ENCODE measurements at places on chromosomes 4 and X. TPM values are rescaled to one million over a fixed set of nuclear protein-coding genes. Genes with fewer than 3 reads are reported as not detected.

The TMEM271 gene
- not detected for total RNA-seq

The GAB3 gene
- 23.4 TPM for total RNA-seq

The EGFL6 gene
- total RNA-seq = not detected

The XAGE2 gene
- total RNA-seq = not detected

The FATE1 gene
- not detected for total RNA-seq

The PNPLA4 gene
- total RNA-seq = 41.2 TPM

The STATH gene
- not detected for total RNA-seq

The SCD5 gene
- 4.7 TPM for total RNA-seq

DNA sequence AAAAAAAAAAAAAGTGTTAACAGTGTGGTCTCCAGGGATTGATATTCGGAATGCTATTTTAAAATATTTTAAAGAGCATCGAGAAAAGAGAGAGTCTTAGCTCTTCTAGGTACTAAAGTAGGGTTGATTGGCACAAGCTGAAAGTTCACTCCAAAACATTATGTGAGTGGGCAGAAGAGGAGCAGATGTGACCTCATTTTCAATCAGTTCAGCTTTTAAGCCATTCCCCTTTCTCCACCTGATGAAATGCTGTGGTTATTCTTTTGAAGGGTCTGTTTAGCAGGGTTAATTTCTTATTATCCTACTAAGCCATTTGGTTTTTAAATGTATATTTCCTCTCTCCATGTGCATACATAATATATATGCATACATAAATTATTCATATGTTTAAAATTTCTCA lies 69.2 kb downstream of the GALNT7 start:
- DNase-seq = no peak

DNA sequence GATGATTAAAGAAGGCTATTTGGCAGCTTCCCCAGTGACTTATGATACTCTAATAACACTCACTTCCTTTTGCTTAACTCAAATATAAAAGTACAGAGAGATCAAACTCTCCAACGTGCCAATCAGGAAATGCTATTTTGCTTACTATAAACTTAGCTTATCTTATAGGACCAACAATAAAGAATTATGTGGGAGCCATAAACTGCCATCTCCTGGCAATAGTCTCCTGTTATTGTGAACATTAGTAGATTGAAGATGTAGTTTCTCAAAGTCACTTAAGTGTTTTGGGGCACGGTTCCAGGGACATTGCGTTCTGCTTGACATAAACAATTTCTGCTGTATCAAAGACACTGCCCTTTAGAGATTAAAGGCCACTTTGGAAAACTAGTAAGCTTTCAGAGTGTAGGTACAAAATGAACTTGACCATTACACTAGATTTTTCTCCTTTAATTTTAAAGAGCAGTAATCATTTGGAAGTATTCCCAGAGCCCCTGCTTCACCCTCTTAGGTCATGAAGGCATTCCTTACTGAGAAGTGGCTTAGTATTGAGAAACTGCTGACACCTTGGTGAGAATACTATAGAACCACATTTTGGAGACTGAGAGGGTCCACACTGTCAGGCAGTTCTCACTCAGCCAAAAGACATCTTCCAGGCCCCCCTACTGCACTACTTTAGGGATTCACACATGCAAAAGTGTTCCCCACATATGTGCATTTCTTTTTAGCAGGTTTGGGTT lies 51.9 kb downstream of the MAOA start:
- peak; percentile 23 for DNase-seq

- no peak for DNase-seq
Measured at GRCh38 chrX:3420316-3420715, 73.9 kb upstream of the MXRA5 start.

- no peak for DNase-seq
Measured at GRCh38 chr4:158818560-158819140, 49.8 kb downstream of the FNIP2 start.

GRCh38 chr4:2805712-2806389 lies 13.0 kb downstream of the SH3BP2 start:
- peak; percentile 80 for DNase-seq

DNA sequence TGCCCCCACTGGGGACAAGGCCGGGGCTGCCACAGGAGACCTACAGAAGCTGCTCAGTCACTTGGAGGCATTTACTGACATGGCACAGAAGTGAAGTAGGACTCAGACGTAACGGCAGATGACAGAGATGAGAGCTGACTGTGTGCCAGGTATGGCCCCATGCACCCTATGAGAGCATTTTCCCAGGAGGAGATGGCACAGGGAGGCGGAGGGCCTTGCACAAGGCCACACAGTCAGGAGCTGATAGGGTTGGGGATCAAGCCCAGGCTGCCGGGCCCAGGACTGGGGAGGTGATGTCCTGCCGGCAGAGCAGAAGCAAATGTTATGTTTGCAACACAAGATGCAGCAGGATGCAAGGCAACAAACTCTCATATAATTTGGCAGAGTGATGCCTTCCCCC lies 34.1 kb downstream of the NAT8L start:
- DNase-seq = no peak

- DNase-seq = no peak
Measured at GRCh38 chrX:11269996-11270395, 23.2 kb upstream of the AMELX start.

DNA sequence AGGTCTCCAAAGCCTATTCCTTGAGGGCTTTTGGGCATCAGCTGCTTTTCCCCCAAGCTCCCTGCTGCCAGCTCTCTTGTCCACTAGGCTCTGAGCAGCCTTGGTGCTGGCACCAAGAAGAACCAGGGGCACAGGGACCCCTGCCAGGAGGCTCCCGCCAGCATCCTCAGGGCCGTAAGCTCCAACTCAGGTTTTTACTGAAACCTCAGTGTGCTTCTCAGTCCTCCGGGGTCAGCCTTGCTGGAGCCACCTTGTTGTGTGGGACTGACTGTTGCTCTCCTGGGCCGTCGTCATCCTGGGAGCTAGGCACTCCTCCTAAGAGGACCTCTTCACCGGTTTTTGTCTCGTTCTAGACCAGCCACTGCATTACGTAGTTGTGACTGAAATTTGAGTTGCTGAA lies 38.9 kb downstream of the NOP14 start:
- no peak for DNase-seq

DNA sequence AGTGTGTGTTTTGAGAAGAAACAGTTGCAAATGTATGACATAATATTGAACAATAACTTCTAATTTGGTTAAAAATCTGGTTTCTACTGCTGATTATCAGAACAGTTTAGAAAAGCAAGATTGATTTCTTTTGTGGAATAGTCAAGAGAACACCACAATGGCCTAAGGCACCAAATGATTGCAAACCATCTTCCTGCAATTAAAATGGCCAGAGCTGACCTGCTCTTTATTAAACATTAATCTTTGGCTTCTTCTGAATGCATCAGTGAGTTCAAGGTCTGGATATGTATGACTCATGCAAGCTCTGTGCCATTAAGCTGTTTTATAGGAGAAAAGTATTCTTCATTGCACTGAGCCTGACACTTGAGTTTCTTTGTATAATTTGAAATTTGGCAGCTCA lies 107.8 kb upstream of the PDHA2 start:
- no peak for DNase-seq

GRCh38 chr4:25797136-25797535 lies 65.7 kb downstream of the SEL1L3 start:
- no peak for DNase-seq

- DNase-seq = no peak
Measured at GRCh38 chr4:105184316-105184980, 37.8 kb downstream of the TET2 start.

- no peak for DNase-seq
Measured at GRCh38 chr4:156374069-156374468, 420.4 kb upstream of the CTSO start.

DNA sequence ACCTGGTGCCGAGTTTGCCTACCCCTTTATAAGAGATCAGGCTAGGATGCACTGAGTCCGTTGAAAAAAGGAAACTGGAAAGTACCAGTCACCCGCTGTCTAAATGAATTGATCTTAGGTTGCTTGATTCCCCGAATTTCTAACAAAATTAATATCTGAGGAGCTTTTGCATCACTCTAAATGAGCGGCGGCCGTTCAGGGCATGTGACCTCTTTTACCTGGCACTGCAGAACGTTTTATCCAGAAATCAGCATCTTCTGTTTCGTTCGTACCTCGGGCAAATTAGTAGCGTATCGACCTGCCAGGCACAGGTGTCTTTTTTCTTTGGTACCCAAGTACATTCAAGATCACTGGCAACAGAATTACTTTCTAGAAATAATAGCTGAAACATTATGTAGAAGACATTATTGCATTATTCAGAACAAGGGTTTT lies 876 bp downstream of the KLHL2 start:
- no peak for DNase-seq

GRCh38 chrX:107454302-107454701 lies 4.8 kb downstream of the FRMPD3 start:
- DNase-seq = no peak

DNA sequence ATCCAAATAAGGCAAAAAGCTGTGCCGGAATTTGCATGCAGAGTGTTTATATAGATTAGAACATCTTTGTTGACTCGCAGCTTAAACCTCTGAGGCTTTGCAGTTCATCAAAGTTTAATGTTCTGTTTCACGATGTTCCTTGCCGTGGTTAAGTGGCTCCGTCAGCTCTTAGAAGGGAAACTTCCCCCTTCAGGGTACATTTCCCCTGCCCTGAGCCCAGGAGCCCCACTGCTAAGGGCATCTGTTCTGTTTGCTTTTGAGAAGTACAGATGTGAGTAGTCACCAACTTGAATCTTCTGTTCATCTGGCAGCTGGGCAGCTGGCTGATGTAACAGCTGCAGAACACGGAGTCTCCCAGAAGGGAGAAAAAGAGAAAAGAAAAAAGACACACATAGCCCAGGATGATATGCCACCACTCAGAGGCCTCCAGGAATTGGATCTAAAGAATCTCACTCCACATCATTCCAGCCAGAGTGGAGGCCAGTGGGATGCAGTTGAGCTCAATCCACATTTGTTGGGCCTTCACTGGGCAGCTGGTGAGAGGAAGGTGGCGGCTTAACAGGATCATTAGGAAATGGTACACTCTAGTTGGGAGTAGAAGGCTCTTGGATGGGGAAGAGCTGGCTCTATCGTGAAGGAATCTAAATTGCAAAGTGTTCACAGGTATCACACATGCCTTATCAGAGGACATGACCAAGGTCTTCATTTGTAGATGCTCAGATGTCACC lies 178.7 kb upstream of the RBPJ start:
- DNase-seq = no peak

- DNase-seq = no peak
Measured at GRCh38 chr4:56305390-56305789, 81.9 kb downstream of the AASDH start.

DNA sequence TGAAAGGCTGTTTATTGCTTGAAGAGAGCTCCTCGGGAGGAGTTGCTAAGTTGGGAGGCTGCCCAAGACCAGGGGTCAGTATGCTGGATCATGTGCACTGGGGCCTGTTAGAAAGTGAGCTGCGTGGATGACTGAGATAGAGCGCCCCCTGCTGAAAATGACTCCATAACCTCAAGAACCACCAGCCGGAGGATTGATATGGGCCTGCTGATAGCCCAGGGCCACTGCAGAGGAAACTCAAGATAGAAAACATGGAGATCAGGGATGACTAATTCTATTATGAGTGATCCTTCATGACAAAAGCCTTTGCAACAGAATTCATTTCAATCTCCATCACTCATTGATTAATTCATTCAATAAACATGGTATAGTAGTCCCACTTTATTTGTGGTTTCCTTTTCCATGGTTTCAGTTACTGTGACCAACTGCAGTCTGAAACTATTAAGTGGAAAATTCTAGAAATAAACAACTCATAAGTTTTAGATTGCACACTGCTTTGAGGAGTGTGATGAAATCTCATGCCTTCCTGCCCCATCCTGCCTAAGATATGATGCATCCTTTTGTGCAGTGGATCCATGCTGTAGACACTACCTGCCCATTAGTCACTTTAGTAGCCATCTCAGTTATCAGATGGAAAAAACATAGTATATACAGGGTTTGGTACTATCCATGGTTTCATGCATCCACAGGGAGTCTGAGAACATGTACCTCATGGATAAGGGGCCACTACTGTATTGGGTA lies 126.7 kb upstream of the MBNL3 start:
- DNase-seq = peak; percentile 9

DNA sequence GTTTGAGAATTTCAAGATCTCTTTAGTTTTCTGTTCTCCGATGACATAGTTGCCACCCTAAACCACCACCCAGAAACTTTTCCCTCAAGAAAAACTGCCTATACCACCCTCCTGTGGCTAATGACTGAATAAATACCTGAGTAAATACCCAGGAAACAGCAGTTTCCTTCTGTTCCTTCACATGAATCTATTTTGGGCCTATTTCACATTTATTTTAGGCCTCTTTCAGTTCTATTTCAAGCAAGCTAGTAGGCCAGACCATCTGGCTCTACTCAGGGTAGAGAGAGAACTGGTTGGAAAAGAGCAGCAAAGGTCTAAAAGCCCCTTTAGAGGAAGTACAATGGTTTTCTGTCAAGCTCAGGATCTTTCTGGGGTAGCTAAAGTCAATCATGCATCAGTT lies 23.4 kb downstream of the ARHGEF9 start:
- no peak for DNase-seq

DNA sequence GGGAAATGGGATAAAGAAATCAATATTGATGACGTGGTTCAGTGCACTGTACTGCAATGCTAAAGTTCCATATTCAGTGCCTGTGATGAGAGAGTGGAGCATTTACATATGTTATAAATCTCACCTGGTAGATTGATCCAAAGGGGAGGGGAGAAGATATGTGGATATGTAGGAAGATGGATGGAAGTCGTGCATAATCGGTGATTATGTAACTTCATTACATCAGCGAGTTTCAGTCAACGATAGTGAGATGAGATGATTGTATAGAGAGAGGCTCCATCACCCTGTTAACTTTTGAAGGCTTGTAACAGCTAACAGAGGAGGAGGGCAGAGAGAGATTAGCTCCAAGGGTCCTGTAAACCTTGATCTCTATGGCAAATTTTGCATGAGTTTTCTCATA lies 1.8 kb downstream of the IL1RAPL1 start:
- no peak for DNase-seq

DNA sequence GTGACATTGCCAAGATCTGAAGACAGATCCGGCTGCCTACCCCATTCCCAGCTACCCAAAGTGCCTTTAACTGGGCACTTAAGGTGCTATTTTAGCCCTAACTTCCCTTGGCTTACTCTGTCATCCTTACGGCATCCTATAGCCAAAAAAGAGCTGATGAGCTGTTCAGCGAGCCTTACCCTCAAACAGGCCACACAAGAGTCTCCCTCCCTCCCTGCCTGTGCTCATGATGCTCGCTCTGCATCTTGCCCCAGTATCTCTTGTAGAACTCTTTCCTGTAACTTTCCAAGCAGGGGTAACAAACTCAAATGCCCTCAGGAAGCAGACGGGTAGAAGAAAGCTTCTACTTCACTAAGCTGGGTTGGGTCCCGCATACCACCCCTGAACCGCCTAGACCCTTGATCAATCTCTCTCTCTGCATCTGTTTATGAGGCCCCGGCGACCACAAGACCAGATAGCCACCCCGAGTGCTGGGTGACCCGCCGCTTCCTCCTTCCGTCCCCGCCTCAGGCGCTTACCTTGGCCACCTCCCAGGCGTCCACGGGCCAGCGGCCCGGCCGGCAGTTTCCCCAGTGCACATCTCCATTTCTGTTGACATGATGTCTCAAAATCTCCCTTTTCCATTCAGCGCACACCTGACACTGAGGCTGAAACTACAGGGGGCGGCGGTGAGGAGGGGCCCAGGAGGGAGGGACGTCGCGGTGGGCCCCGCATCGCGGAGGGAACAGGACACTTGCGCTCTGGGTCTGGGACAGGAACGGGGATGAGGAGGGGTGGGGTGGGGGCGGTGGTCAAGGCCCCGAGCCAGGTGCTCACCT lies 663 bp downstream of the CXorf38 start:
- peak; percentile 39 for DNase-seq
